ENCODE measurements at places on chromosomes 16 and 17.

DNA sequence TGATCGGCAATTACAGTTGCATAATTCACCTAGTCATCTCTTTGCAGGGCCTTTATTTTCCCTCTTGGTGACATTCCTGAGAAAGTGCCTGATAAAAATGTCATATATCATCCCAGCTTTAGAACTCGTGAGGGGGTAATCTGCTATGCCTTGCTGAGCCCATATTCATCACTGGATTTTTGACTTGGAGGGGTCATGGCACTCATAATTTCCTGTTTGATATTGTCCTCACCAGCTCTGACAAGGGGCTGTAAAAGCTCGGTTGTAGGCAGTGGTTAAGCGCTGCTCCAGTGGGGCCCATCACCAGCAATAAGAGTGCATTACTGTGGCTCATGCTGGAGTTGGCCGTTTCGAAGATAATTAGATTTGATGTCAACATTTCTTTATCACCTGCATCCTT is 227.3 kb downstream of the IRX3 start:
- peak; percentile 47 for DNase-seq

- DNase-seq: no peak
Measured at GRCh38 chr16:50457423-50457822, 88.6 kb upstream of the BRD7 start.

DNA sequence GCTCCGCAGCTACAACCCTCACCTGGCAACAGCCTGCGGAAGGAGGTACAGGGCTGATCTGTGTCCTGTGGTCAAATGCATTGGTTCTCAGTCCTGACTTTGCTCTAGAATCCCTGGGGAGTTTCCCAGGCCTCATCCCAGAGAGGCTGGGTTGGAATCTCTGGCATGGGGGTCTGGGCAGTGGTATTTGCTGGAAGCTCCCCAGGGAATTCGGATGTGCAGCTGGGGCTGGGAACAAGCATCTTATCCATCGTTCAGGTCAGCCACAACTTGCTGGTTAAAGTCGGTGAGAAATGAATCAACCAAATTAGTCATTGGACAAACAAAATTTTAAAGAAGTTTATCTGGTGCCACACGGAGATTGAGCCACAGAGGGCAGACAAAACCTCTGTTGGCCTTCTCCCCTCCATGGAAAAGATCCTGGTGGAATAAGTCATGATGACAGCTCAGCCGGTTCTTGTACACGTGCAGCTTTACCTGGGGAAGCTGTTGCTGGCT is 231.2 kb downstream of the FOXL1 start:
- DNase-seq: no peak

GRCh38 chr16:54102888-54103866 is 183.4 kb downstream of the IRX3 start:
- no peak for DNase-seq

DNA sequence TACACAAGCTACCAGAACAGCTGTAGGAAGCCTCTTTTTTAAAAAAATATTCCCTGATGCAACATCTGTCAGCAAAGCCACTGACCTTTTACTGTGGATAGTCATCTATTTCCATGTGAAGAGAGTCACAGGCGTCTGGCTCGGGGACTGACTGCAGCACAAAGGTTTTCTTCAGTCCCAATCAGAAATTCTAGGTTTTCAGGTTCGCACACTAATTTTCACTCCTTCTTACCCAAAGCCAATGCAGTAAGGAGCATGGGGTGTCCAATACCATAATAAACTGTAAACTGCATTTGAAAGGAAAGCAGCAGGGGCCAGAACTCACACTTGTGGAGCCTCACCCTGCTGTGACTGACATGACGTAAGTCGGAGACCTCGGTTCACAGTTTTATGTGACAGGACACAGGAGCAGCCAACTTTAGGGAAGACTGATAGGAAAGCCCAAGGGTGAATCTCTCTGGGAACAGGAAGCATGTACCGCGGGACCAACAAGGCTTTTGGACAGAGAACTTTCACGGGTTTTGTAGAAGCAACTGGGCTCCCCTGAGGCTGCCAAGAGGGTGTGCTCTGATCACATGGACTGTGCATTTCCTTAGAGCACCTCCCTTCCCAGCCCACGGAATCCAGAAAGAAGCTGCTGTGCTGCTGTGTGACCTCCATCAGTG is 9.1 kb upstream of the TMEM100 start:
- DNase-seq: no peak

DNA sequence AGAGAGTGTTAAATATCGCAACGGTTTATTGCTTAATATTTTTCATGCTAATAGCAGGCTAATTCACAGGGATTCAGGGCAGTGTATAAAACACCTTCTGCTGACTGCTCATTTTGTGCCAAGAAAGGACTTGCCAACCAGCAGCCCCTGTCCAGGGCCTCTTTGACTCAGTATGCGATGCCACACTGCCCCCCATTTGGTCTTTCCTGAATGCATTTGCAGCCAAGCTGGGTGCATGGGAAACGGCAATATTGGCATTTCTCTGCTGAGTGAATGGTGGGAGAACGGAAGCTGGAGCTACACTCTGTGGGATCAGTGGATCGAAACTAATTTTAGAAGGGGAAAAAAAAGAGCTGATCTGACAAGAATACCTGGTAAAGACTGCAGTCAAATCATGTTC is 152.9 kb upstream of the C16orf82 start:
- no peak for DNase-seq

DNA sequence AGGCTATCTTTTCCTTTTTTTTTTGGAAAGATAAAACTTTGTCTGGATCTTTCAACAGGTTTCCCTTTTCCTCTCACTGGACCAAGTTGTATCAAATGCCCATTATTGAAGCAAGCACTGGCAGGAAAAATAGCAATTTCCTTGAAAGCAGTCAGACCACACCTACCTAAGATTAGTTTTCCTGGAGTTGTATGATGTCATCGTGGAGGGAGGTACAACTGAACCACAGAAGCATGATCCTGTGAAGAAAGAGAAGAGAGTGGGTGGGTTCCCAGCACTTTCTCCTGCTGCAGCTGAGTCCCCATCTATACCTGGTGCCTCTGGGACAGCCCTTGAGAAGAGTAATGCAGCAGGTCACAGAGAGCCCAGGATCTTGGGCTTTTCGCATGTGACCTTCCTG is 63.6 kb upstream of the ERCC4 start:
- DNase-seq: no peak

- DNase-seq: no peak
Measured at GRCh38 chr17:59851439-59852375, 41.0 kb downstream of the TUBD1 start.

DNA sequence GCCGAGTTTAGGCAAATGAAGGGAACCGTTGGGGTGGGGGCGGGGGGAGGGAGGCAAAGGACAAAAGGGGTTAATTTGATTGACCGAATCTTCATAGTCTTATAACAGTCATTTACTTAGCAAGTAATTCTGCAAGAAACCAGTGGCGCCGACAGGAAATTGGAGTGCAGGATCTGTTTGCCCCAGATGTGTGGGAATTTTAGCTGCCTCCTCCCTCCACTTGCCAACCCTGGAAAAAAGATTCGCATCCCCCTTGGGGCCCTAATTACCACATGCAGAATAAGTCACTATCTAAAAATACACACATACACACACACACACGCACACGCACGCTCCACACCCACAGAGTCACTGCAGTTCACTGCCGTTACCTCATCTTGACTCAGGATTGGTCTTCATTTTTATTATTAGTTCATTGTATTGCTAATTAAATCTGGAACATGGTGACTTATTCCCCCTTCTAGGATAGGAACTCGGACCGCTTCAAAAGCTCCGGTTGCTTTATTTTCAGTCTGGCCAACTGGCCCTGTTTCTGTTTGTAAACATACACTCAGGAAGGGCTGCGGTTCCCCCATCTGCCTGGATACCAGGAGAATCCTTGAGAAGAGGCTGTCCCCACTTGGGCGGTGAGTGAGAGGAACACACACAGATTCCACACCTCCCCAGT is 241.6 kb upstream of the SALL1 start:
- DNase-seq: no peak

DNA sequence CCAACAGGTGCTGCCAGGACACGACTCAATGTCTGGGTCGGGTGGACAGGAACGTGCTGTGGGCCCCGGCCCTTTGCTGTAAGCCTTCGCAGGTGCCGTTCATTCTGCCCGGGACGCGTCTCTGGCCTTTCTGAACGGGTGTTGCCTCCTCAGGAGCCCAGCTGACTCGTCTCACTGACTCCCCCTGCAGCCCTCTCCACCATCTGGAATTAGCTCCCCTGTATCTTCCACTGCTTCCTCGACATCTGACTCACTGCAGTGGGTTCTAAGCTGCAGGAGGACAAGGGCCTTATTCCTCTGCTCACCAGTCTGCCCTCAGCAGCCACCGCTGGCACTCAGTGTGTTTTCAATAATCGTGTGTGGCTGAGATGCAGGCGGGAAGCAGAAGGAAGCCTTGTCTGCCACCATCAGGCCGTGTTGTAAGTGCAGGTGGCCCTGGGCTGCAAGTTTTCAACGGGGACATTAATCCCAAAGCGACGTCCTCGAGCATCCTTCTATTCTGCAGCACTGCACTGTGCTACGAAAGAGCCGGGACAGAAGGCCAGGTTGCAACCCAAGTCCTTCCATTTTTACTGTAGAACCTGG is 256.2 kb downstream of the FOXL1 start:
- DNase-seq: no peak

GRCh38 chr16:31427441-31428278 is 500 bp downstream of the COX6A2 start:
- peak; percentile 69 for DNase-seq

GRCh38 chr17:41284043-41284442 is 8.5 kb downstream of the KRTAP9-7 start:
- DNase-seq: no peak

- no peak for DNase-seq
Measured at GRCh38 chr16:57310801-57311200, 26.3 kb upstream of the PLLP start.

DNA sequence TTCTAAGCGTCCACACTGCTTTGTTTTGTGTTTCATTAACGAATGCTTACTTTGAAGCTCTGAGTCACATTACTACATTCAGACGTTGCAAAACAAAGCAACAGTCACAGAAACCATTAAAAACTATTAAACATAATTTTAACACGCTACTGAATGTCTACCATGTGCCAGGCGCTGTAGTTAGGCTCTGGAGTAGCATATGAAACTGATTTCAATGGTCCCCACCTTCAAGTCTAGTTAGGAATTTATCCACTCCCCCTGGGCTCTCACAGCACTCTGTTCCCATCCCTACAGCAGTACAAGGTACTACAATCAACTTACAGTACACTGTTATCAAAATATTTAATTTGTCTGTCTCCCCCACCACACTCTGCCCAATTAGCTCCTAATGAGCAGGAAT is 631 bp downstream of the UTP6 start:
- no peak for DNase-seq

- no peak for DNase-seq
Measured at GRCh38 chr16:11091021-11091785, 146.8 kb downstream of the CLEC16A start.

GRCh38 chr16:89721546-89722391 is 432 bp downstream of the ZNF276 start:
- DNase-seq: no peak

GRCh38 chr16:68344252-68344651 is 33.4 kb downstream of the PRMT7 start:
- DNase-seq: no peak

- no peak for DNase-seq
Measured at GRCh38 chr17:74654742-74655141, 31.2 kb upstream of the CD300E start.

GRCh38 chr16:10218490-10219206 is 36.4 kb upstream of the GRIN2A start:
- no peak for DNase-seq

DNA sequence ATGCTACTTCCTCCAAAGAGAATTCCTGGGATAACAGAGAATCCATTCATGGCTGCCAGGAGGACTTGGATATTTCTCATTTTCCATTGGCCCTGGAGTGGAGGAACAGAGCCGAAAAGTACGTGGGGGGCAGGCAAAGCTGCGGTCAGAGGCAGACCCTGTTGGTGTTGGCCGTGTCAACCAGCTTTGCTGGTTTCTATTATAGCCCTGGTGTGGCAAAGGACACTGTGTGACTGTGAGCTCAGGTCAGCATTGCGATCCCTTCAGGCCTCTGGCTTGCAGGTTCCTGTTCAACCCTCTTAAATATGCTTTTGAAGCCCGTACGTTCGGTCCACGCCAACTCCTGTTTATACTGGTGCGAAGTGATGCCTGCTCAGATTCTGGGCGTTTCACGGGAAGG is 596.2 kb downstream of the MAF start:
- DNase-seq: no peak

DNA sequence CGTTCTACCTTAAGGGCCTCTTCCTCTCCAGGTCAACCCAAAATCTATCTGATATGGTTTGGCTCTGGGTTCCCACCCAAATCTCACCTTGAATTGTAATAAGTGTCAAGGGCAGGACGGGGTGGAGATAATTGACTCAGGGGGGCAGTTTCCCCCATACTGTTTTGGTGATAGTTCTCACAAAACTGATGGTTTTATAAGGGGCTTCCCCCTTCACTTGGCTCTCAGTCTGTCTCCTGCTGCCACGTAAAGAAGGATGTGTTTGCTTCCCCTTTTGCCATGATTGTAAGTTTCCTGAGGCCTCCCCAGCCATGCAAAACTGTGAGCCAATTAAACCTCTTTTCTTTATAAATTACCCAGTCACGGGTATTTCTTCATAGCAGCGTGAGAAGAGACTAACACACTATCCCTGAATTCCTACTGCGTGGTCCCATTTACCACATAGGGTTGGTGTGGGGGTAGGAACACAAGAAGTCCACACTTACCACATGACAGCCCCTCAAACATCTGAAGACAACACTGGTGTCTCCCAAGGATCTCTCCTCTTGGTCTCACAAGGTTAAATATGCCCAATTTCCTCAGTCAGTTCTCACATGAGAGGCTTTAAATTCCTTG is 8.2 kb downstream of the COTL1 start:
- DNase-seq: no peak

GRCh38 chr16:81106826-81107503 is 10.8 kb upstream of the GCSH start:
- DNase-seq: no peak

DNA sequence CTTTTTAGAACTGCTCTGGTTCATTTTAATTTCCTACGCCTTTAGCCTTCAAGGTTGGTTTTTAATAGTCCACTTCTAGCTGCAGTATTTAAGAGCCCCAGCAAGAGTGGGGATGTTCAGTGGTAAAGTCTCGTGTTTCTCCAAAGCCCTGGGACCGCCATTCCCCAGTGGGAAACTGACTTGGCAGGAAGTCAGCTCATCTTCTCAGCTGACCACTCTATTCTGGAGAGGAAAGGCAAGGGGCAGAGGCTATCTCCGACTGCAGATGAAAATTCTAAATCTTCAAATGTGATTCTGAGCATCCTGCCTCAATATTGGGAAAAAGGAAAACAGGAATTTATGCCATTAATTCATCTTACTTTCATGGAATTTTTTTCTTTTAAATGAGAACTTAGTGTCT is 35.5 kb downstream of the HS3ST3B1 start:
- no peak for DNase-seq

GRCh38 chr17:4509401-4509800 is 10.7 kb downstream of the SPNS2 start:
- DNase-seq: no peak

DNA sequence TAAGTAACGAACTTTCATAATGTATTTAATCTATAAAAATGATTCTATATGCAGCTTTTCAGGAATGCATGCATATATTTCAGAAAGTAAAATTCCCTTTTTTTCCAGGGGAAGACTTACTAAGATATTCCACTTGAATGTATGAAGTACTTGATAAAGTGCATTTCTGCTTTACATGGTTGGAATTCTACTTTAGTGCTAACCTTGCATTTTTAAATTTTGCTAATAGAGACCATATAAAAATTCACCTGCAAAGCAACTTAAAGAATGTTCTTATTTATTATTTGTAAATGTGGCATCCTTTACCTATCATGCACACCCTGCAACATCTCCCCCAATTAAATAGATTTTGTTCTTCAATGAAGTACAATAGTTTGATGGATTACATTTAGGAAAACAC is 392.8 kb downstream of the KCNJ2 start:
- DNase-seq: no peak

GRCh38 chr16:8806272-8806983 is 8.8 kb downstream of the PMM2 start:
- DNase-seq: no peak

Measured in NCI-H2227 treated with DMSO at 0.1 percent for 48 hours (cell line).